ENCODE measurements at places on chromosomes 5 and 9. TPM values are rescaled to one million over a fixed set of nuclear protein-coding genes. Genes with fewer than 3 reads are reported as not detected.

RORB gene
- under 0.01 TPM for total RNA-seq

CCL27 gene
- total RNA-seq: not detected

PCDHB12 gene
- under 0.01 TPM for total RNA-seq

MYOZ3 gene
- not detected for total RNA-seq

NRARP gene
- not detected for total RNA-seq

All from placental epithelial cell (primary cell).